ENCODE measurements at places on chromosomes 7 and 10. TPM values are rescaled to one million over a fixed set of nuclear protein-coding genes. Genes with fewer than 3 reads are reported as not detected.

The NKX6-2 gene
- not detected for total RNA-seq

DNA sequence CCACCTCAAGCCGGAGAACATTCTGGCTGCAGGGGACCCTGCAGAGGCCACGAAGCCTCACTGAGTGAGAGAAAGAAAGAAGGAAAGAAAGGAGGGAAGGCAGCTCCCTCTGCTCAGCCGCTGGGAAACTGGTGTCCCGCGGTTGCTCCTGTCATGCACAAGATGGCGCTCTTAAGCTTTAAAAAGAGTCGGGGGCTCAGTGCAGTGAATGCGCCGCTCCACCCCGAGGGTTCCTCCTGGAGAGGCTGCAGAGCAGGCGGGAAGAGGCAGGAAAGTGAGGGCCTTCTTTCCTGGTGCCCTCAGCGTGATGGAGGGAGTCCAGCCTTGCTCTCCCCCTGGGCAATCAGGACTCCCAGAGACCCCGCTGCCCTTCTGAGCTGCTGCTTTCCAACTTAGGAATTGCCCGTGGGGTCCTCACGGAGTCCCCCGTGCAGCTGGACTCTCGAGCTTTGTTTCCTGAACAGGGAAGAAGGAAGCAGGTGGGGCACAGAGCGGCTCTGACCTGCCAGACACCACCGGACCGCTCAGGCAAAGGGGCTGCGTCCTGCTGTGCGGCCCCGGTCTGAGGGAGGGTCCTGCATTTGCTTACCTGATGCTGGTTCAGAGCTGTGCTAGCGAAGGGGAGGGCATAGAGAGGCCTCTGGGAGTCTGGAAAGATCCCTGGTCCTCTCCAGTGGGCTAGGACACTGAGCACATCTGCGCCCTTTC lies 141.9 kb upstream of the MKI67 start:
- H3K4me3 ChIP-seq = no peak overlapping the region
- no peak for DNase-seq
- no peak overlapping the region for H3K27ac ChIP-seq
- peaks cover 41% of the 10 kb centered on the region for H3K27me3 ChIP-seq
- no peaks in the 10 kb centered on the region for H3K4me1 ChIP-seq
- H3K36me3 ChIP-seq = no peaks in the 10 kb centered on the region

GRCh38 chr10:60283397-60283796 lies 106.3 kb downstream of the ANK3 start:
- H3K36me3 ChIP-seq = no peaks in the 10 kb centered on the region
- H3K27me3 ChIP-seq = no peaks in the 10 kb centered on the region
- H3K27ac ChIP-seq = no peak overlapping the region
- no peak overlapping the region for H3K4me3 ChIP-seq
- DNase-seq = no peak
- H3K4me1 ChIP-seq = no peaks in the 10 kb centered on the region

The HHEX gene
- 0.37 TPM for total RNA-seq

DNA sequence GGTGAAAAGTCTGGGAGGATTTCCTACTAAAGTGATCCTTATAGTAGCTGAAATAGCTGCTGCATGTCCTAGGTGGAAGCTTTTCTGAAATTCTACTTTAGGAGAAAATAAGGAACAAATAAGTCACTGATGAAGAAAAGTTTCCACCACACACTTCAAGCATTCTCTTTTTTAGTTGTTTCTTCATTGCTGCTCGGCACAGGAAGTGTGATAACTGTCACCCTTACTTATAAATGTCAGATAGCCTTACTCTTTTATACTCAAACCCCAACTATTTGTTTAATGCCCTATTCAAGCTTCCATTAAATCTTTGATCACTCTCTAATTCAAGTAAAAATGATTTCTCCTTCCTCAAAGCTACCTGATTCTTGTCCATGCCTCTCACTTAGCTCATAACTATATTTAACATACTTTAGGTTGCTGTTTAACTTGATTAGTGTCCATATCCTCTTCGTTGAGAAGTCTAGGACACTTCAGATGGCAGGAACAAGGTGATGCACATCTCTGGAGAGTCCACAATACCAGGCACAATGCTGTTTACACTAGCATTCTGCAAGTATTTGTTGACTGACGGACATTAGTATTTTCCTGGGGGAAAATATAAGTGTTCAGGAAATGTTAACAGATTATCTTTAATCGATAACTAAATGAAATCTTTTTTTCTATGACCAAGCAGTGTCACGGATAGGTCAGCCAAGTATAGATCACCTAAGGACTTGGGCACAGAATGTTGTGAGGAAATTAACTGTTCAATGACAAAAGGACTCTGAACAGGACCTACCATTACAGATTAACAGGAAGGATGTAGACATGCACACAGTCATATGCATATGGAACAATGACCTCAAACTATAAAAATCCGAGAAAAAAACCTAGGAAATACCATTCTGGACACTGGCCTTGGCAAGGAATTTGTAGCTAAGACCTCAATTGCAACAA lies 67.4 kb downstream of the ZNF438 start:
- no peak for DNase-seq
- no peak overlapping the region for H3K27ac ChIP-seq
- no peak overlapping the region for H3K4me3 ChIP-seq

DNA sequence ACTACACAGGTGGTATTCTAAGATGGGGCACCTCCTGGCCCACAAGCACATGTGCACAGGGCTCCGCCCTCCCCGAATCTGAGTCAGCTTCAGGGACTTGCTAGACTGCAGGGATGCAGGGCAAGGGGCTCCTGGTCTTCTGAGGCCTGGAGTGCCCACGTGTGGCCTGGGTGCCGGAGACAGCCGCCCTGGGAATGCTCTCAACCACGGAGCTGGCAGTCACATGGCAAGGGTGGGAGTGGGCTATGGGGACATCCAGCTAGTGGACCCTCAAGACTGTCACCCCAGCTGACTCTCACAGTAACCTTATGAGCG lies 42.7 kb downstream of the CFAP46 start:
- H3K4me3 ChIP-seq = no peak overlapping the region
- H3K27me3 ChIP-seq = peaks cover 13% of the 10 kb centered on the region
- H3K4me1 ChIP-seq = peaks cover 4% of the 10 kb centered on the region
- no peak overlapping the region for H3K27ac ChIP-seq

Data from activated naive CD8-positive, alpha-beta T cell treated with anti-CD3 and anti-CD28 coated beads, Interleukin-2, amount 10 ng/mL, durations not matched to agents 7 days and 5 days (primary cell).